AG09319 (cell line): ENCODE measurements at places on chromosomes 1 and 21.

DNA sequence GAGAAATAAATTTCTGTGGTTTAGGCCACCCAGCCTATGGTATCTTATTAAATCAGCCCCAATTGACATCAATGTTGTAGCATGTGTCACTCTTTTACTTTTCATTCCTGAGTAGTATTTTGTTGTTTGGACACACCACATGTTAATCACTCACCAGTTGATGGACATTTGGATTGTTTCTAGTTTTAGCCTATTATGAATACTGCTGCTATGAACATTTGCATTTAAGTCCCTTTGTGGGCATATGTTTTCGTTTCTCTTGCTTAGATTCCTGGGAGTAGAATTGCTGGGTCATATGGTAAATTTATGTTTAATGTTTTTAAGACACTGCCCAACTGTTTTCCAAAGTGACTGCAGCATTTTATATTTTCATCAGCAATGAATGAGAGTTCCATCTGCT is 50.2 kb upstream of the NUF2 start:
- DNase-seq = no peak

GRCh38 chr21:24590261-24590660 is 1017.0 kb downstream of the MRPL39 start:
- no peak for DNase-seq

DNA sequence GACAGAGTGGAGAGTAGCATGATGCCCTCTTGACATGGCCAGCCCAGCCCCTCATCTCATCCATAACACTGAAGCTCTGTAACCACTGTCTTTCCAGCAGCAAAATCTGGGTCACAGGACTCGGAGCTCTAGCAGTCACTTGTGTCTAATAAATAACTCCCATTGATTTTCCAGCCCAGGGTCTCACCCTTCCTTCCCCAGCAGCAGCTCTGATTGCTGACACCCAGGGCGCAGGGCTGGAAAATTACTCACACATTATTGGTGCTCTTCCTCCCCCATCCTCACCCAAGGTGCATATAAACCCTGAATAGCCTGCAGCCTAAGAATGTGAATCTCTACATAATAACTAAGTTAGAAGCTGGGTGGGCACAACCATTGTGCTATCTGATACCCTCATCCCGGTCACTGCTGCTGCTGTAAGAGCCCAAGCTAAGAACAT is 21.1 kb upstream of the OR10J5 start:
- no peak for DNase-seq

DNA sequence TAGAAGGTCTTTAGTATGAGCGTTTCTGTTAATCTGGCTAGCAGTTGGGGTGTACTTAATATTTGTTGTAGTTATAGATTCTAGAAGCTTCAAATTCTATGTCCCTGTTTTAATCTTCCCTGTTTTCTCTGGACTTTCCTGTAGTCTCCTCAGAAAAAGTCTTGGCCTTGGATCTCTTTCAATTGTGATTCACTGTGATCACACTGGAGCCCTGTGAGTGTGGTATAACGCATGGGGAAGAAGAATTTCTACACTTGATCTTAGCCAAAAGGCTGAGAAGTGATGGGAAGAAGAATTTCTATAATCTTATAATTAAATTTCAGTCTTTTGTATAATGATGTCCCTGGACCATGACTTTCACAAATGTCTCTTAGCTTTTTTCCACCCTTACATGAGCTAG is 36.7 kb upstream of the COP1 start:
- DNase-seq = peak; percentile 2

DNA sequence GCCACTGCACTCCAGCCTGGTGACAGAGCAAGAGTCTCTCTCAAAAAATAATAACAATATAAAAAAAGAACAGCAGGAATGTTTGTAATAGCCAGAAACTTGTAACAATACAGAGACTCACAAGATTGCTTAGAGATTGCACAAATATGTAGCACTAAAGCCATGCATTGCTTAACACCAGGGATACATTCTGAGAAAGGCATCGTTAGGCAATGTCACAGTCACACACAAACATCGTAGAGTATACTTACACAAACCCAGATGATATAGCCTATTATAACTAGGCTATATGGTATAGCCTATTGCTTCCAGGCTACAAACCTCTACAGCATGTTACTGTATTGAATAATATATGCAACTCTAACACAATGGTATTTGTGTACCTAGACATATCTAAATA is 45.3 kb downstream of the GPATCH2 start:
- no peak for DNase-seq

DNA sequence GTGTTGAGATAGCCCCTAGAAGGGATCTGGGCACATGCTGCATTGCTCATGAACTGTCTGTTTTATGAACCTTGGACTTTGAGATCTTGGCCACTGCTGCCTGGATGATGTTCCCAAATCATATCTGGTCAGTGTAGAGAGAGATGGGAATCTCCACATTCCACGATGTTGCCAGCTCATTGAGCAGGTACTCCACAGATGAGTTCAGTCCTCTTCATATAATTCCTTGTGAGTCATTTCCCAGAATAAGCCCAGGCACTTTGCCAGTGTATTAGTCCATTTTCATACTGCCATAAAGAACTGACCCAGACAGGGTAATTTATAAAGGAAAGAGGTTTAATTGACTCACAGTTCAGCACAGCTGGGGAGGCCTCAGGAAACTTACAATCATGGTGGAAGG is 254.0 kb upstream of the RUNX1 start:
- no peak for DNase-seq

- no peak for DNase-seq
Observed at GRCh38 chr21:44643741-44644310, 2.4 kb upstream of the KRTAP10-11 start.

GRCh38 chr1:202216691-202217090 is 23.1 kb downstream of the LGR6 start:
- no peak for DNase-seq

DNA sequence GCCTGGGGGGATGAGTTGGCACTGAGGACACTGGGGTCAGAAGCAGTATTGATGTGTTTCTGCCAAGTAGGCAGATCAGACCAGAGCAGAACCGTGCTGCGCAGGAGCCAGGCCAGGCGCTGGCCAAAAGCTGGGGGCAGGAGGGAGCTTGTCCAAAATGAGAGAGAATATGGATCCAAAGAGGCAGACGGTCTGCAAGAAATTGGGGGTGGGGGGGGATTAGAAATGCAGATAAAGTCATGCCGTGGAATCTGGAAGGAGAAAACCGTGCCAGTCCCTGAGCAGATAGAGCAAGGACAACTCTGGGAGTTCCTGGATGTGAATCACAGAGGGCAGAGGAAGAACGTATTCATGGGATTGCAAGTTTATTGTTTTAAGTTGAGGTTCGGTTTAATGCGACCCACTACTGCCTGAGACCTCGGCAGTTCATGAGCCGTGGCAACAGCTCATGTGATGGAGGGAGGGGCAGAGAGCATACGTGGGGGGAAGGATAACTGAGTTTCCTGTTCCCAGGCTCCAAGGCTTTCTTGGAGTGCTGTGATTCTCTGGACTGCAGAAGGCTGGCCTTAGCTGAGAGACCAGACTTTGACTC is 224.0 kb downstream of the FGGY start:
- DNase-seq = peak; percentile 42

DNA sequence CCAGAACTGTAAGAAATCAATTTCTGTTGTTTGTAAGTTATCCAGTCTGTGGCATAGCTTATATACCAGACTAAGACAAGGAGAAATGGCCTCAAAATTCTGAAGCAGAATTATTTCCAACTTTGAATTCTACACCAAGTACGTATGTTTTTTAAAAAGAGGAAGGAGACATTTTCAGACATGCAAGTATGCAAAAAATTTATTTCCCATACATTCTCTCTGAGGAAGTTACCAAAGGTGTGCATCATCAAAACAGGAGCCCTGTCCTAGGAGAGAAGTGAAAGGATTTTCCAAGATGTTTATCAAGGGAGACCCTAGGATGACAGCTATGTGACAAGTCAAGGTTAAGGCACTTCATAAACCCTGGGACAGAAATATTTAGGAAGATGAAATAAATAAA is 49.3 kb upstream of the RABGAP1L start:
- DNase-seq = no peak

GRCh38 chr1:236370420-236370819 is 23.7 kb upstream of the EDARADD start:
- no peak for DNase-seq

DNA sequence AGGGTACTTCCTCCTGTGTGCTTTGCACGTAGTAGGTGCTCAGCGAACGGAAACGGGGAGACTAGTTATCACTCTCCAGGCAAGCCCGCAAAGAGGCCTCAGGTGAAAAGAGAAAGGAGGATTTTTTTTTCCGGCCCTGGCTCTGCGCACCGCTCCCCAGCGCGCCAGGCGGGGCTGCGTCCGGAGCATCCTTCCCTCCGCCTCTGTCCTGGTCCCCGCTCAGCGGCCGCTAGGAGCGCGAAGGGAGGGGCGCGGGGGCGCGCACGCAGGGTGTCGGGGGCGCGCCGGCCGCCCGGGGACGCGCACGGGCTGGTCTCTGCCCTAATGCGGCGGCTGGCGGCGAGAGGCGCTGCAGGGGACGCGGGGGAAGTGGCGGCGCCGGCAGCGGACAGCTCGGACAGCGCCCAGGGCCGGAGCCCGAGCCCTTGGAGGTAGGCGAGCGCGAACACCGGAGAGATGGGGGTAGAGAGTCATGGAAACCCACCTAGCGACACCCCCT is 42.3 kb upstream of the NFASC start:
- peak; percentile 41 for DNase-seq

DNA sequence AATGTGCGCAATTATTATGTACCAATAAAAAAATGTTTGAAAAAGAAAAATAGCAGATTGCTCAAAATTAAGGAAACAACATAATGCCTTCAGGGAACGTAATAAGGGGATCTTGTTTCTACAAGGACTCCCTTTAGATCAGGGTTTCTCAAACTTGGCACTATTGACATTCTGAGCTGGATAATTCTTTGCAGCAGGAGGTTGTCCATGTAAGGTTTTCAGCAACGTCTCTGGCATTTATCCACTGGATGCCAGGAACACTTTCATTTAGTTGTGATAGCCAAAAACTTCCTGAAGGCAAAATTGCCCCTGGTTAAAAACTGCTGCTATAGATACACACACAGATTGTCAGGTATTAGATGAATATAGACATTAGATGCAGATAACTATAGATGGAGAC is 666.7 kb upstream of the ADAMTS5 start:
- DNase-seq = no peak

GRCh38 chr1:193706766-193707165 is 520.4 kb upstream of the B3GALT2 start:
- DNase-seq = no peak

- DNase-seq = no peak
Observed at GRCh38 chr1:201889090-201889968, 631 bp downstream of the SHISA4 start.

- DNase-seq = no peak
Observed at GRCh38 chr1:81803431-81804110, 2.8 kb downstream of the ADGRL2 start.

GRCh38 chr1:226646026-226646869 is 92.8 kb downstream of the ITPKB start:
- no peak for DNase-seq

- DNase-seq = no peak
Observed at GRCh38 chr1:184647471-184647870, 107.2 kb downstream of the EDEM3 start.

DNA sequence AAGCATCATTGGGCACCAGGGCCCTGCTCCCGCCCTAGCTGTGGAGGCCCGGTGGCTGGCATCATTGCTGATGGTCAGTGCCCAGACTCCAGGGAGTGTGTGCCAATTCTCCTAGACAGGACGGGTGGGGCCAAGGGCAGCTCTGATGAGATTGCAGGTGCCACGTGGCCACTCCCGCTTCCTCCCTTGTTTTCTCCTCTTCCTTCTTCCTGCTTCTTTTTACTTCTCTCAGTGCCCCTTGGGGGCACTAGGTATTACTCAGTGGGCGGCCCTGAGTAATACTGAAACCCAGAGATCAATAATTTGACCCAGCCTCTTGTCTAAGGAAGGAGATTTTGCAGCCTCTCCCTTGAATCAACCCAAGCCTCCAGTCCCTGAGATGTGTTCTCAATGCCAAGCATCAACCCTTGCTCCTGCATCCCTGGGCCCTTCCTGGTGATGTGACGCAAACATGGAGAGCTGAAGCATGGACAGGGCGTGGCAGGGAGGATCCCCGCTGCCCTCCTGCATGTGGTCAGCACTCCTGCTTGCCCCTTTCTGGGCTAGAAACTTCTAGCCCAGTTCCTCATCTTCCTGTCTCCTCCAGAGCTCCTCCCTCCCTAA is 32.4 kb downstream of the CDK18 start:
- no peak for DNase-seq

GRCh38 chr1:3113047-3113740 is 44.2 kb downstream of the PRDM16 start:
- DNase-seq = no peak

GRCh38 chr1:208093754-208094719 is 150.1 kb downstream of the PLXNA2 start:
- no peak for DNase-seq

DNA sequence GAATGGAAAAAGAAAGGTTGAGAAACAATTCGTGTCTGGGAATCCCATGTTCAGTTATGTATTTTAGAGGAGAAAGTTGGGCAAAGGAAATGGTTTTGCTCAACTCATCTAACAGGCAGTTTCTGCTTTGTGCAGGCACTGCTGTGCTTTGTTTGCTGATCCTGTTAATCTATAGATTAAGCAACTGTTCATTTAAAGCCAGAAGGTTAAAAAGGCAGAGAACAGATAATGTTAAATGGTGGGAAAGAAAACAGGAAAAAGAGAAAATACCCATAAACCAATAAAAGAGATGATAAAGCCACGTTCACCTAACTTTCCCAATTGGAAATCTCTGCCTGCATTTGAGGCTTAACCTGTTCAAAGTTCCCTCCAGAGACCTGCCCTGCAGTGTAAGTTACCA is 70.0 kb downstream of the APP start:
- DNase-seq = no peak

GRCh38 chr1:232292818-232293217 is 337.1 kb downstream of the SIPA1L2 start:
- DNase-seq = no peak

DNA sequence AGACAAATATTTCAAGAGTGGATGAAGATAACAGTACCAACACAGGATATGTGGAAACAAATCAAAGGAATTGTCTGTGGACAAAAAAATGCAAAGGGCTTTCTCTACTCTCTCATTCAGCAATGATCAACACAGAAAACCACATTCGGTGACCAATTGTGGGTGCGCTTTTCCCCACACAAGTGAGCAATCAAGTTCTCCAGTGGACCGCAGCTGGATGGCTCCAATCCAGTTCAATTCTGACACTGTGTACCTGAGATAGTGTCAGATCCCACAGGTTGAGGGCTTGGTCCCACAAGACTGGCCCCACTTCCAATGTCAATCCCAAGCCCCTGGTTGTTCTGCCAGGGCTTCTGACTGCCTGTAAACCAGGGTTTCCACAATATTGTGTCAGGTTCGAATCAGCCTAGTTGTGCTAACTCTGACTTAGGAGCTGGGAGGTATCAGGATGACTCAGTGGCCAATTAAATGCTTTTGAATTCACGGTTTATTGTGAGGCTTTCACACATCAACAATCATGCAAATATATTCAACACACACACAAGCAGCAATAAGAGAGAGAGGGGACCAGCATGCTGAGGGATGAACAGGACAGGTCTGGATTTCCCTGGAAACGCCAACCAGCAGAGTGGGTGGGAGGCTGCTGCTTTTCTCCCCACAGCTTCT is 87.0 kb upstream of the BTG3 start:
- no peak for DNase-seq

GRCh38 chr1:225413708-225414375 is 14.0 kb downstream of the LBR start:
- DNase-seq = no peak
